ENCODE measurements at places on chromosomes 5 and 9.

GRCh38 chr9:105355781-105356180 lies 92.1 kb upstream of the FSD1L start:
- no peak for DNase-seq

DNA sequence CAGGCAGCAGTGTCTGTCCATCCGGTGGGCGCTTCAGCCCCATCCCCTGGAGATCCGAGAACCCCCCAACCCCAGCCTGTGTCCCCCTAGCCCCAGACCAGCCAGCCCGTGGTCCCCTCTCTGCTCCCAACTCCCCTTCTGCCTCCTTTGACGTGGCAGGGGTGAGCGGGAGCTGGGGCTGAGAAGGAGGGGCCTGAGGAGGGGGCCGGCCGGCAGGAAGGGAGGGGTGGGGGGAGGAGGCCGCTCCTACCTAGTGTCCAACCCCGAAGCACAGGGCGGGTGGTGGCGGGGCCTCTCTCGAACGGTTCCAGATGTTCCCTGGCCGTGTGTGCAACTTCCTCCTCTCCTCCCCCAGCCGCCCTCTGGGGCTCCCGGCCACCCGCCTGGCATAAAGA lies 31.0 kb downstream of the GOLGA2 start:
- peak; percentile 98 for DNase-seq

DNA sequence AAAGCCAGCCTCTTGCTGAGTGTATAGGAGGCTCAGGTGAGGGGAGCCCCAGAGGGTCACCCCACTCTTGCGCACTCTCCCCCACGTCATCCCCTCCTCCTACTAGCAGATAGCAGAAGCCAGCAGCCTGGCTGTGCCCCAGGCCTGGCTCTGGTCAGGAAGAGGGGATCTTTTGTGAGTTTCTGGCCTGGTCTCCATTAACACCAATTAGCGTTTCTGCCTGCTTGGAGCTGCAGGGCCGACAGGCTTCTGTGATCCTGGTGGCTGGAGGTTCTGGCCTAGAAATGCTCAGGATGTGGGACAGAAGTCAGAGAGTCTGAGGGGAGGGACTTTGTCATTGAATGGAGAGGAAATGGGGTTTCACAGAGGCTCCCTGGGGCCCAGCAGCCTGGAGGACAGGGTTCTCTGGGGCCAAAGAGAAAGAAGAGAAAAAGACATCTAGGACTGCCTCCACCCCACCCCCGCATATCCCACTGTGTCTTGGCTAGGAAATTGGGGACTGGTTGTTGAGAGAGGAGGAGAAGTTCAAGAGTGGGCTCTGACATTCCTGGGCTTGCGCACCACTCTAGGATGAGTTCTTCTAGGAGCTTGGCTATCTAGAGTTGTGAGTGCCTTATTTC lies 47.5 kb upstream of the ARAP3 start:
- no peak for DNase-seq

DNA sequence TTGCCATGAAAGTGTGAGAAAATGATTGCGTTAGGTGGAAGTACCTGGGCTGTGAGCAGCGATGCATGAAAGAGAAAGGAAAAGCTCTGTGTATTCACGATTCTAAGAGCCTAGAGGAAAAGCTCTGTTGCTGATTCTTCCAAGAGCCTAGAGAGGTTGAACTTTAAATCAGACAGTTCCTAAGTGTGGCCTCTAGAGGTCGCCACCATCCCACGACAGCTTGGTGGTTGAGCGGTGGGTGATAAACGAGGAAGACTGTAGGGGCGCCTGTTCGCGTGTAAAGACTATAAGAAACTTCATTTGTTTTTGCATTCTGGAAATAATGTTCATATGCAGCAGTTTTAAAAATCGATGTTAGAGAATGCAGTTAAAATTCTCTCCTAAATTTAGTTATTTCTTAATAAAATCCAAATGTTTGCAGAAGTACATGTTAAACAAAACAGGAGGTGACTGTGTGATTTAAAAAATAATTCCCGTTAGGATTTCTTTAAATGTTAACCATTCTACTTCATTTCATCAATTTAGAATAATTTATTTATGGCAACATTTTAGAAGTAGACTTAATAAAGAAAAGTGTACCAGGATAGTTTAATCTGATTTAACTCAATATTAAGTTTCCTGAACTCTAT lies 107.7 kb downstream of the TENT4A start:
- DNase-seq, result no peak

DNA sequence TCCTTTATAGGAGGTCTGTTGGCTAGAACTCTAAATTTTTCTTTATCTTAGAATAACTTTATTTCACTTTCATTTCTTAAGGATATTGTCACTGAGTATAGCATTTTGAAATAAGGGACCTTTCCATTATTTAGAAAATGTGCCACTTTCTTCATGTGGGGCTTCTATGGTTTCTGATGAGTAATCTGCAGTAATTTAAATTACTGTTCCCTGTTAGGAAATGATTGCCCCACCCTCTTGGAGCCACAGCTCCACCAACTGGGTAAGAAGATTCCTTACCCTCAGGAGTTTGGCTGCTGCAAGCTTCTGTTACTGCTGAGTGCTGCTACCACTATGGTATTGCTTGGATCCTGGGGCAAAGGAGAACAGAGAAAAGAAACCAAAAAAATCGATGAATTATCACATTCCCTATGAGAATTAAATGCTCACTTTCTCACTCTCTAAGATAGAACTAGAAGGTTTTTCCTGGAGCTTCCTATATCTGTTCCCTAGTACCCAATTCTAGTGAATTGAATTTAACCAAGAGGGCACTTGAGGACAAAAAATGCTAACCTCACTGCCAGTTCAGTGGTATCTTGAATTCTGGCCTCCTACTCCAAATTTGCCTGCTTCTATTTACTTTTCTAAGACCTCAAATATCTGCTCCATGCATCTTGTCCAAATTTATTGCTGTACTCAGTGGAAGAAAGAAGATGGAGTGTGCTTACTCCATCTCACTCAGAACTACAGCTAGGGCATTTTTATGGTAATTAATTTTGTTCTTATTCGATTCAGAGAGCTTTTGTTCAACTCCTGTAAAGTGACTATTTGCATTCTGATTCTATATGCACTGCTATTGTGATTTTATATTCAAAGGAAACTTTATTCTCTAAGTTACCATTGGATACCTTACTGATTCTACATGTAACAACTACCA lies 2111.3 kb downstream of the MAT2B start:
- DNase-seq, result no peak

GRCh38 chr9:116020146-116020545 lies 133.4 kb upstream of the PAPPA start:
- no peak for DNase-seq

- no peak for DNase-seq
Measured at GRCh38 chr5:116299746-116300640, 215.2 kb downstream of the COMMD10 start.

GRCh38 chr5:129963359-129963758 lies 59.1 kb downstream of the CHSY3 start:
- DNase-seq, result peak; percentile 17

- DNase-seq, result no peak
Measured at GRCh38 chr9:133440874-133441273, 18.7 kb downstream of the ADAMTS13 start.

DNA sequence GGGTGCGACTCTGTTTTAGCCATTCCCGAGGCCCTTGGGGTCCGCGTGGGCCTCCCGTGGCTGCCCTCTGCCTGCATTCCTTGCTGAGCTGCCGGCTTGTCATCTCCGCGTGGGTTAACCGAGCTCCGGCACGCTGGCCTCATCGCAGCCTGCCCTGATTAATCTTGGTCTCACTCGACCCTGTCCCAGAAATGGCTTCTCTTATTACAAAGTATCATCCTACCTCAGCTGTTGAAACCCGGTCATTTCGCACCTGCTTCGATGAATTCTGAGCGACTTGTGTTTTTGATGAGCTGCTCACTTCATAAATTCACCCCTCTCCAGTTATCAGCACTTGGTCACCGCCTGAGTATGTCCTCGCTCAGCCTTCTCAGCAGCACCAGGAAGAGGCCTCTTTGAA lies 123.5 kb upstream of the EGFLAM start:
- no peak for DNase-seq

DNA sequence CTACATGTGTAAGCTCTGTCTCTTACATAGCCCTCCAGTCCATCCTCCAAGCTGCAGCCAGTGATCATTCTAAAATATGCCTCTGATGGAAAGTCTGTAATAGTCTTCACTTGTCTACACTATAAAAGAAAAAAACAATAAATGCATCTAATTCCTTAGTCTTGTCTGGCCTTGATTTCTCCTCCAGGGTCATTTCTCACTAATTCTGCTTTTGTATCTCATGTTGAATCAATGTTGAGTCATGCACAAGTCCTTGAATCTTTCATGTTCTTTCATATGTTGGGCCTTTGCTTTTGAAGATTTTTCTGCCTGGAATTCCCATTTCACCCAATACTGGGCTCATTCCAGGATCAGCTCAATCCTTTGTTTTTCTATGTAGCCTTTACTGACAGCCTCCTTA lies 121.1 kb upstream of the TRIM32 start:
- DNase-seq, result no peak

GRCh38 chr5:116864157-116864837 lies 289.7 kb upstream of the SEMA6A start:
- peak; percentile 34 for DNase-seq

DNA sequence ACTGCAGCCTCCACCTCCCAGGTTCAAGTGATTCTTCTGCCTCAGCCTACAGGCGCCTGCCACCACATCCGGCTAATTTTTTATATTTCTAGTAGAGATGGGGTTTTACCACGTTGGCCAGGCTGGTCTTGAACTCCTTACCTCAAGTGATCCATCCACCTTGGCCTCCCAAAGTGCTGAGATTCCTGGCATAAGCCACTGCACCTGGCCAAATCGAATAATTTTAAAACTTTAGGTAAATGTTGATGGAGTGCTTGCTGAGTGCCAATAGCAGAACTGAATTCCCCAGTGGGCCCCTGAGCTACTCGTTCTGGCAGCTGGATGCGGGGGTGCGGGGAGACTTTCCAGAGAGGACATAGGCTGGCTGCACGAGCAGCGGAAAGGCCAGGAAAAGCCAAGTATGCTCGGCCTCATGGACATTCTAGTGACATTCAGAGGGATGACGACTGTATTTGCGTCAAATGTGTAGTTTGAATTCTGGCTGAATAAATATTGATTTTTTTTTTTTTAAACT lies 16.8 kb downstream of the TRAF2 start:
- no peak for DNase-seq

DNA sequence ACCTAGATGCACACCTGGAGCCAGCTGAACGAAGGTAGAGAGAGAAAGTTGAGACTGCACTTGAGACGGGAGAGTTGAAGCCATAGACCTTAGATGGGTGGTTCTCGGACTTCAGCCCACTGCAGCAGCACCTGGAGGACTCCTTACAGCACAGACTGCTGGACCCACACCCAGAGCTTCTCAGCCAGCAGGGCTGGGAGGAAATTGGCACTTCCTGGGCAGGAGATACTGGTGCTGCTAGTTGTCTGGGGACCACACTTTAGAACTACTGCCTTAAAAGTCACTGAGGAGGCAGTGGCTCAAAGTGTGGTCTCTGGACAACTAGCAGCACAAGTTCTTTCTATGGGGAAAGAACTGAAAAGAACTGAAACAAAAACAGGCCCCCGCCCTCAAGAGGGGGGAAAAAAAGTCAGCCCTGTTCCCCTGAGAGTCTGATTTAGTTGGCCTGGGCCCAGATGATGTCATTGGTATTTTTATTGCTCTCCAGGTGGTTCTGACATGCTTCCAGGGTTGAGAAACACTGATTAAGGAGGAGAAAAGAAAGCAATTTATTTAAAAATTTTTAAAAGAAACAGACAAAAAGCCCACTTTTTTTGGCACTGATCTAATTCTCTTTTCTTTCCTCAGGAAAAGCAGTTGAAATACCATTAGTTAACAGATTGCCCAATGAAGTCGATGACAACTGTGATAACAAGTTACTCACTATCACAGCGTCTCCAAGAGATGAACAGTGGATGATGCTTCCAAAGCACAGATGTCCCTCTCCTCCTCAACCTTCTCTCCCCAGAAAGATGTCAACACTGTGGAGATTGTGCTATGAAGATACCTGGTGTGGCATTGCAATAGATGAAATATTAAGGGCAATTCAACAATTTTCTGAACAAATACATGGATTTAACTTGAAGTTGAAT lies 73.6 kb upstream of the ADAMTS16 start:
- DNase-seq, result no peak

GRCh38 chr5:95823738-95824609 lies 1.4 kb upstream of the GLRX start:
- DNase-seq, result peak; percentile 61

DNA sequence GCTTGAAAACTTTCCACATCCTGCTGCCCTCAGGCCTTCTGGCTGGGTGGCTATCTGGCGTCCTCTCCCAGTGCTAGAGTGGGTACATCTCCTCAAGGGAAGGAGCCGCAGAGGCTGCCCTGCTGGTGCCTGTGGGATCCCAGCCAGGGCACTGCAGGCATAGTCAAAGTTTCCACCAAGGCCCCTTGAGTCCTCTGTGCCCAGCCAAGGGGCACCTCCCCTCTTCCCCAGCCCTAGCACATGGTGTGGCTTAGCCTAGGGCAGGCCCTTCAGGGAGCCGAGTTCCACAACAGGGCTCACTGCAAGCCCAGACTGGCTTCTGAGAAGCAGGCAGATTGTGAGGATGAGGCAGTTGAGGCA lies 103.2 kb downstream of the RGS3 start:
- DNase-seq, result peak; percentile 29

DNA sequence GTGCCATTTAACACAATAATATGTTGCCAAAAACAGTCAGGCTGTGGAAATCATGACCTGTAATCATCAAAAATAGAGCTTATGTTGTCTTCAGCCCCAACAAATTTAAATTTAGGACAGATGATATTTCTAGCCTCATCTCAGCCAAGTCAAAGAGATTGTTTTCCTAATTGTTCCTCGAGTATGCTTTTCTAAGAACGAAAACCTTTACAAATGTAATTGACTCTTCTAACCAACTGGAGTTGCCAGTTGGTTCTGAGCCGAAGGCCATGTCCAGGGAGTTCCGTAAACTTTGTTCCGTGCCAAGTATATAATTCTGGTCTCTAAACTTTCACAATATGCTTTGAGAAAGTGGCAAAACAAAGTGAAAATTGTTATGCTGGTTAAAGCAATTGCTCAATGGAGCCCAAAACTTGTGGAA lies 160.8 kb downstream of the CEMIP2 start:
- DNase-seq, result peak; percentile 53

DNA sequence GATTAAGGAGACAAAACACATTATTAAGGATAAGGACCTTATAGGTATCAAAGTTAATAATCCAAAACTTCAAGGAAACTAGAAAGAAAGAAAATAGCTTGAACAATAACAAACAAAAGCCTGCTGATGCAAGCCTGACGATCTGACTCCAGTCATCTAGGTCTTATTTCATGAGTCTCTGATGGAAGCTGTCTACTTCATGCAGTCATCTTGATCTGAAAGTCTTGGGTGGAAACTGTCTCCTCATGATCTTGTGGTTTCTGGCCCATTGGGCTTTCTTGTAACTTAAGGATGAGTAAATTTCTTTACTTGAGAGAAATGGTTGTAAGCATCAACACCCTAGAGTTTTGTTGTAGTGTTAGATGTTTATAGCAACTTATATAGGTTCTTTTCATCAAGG lies 20.6 kb upstream of the PSIP1 start:
- no peak for DNase-seq
